ENCODE measurements at places on chromosomes 1 and 21. TPM values are rescaled to one million over a fixed set of nuclear protein-coding genes. Genes with fewer than 3 reads are reported as not detected.

THEM5 gene
- not detected for polyA plus RNA-seq

CD1B gene
- 0.38 TPM for polyA plus RNA-seq

ZBTB7B gene
- polyA plus RNA-seq = 18.2 TPM

UBL4B gene
- polyA plus RNA-seq = 0.31 TPM

SPRR4 gene
- not detected for polyA plus RNA-seq

NBPF10 gene
- 2.9 TPM for polyA plus RNA-seq

LIPI gene
- not detected for polyA plus RNA-seq

DNA sequence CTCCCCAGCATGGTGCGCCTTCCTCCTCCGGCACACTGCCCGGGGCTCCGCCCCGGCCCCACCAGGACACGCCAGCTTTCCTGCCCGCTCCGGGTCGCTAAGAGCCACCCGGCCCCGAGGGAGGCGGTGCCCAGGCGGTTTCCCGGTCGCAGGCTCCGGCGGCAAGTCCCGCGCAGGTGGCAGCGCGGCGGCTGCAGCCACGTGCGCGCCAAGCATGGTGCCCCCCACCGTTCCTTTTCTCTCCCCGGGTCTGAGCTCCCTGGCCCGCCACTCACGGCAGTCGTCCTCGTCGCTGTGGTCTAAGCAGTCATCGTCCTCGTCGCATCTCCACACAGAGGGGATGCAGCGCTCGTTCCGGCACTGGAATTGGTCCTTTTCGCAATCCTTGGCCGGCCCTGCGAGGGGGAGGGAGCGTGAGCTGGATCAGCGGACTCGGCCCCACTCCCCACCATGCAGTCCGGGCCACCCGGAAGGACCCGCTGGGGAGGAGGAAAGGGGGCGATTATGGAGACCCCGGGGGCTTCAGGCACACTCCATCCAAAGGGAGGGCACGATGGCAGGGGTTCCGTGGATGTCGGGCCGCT is 1.2 kb downstream of the LRP8 start:
- H3K27ac ChIP-seq = no peak overlapping the region
- H3K4me1 ChIP-seq = peaks cover 6% of the 10 kb centered on the region
- no peaks in the 10 kb centered on the region for H3K36me3 ChIP-seq

- H3K4me3 ChIP-seq = no peak overlapping the region
- H3K36me3 ChIP-seq = no peaks in the 10 kb centered on the region
- DNase-seq = no peak
- no peak overlapping the region for H3K27ac ChIP-seq
- no peaks in the 10 kb centered on the region for H3K27me3 ChIP-seq
These were observed 569.3 kb upstream of the ZRANB2 start for GRCh38 chr1:71650119-71650518.

DNA sequence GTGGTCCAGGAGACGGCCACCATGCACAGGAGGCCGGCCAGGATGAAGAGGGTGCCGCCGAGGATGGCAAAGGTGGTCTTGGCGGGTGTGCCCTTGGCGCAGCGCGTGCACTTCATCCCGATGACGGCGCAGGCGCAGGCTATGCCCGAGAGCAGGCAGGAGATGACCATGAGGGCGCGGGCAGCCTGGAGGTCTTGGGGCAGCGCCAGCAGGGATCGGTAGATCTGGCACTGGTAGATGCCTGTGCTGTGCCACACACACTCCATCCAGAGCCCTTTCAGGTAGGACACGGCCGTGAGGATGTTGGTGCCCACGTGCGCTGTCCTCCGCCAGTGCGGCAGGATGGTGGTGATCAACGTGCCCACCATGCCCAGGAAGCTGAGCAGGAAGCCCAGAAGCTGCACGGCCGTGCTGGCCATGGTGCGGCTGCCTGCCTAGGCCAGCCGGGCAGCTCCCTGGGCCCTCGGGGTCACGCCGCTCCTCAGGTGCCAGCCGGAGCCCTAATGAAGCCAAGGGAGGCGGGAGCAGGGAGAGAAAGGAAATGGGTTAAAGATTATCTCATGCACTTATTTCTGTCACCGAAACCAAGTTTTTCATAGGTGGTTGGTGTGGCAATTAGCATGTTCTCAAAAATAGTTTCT is 18.5 kb downstream of the CLDN14 start:
- H3K36me3 ChIP-seq = no peaks in the 10 kb centered on the region
- no peak overlapping the region for H3K4me3 ChIP-seq
- H3K4me1 ChIP-seq = no peaks in the 10 kb centered on the region
- no peak for DNase-seq
